ENCODE measurements at places on chromosomes 2 and 18. TPM values are rescaled to one million over a fixed set of nuclear protein-coding genes. Genes with fewer than 3 reads are reported as not detected.

DNA sequence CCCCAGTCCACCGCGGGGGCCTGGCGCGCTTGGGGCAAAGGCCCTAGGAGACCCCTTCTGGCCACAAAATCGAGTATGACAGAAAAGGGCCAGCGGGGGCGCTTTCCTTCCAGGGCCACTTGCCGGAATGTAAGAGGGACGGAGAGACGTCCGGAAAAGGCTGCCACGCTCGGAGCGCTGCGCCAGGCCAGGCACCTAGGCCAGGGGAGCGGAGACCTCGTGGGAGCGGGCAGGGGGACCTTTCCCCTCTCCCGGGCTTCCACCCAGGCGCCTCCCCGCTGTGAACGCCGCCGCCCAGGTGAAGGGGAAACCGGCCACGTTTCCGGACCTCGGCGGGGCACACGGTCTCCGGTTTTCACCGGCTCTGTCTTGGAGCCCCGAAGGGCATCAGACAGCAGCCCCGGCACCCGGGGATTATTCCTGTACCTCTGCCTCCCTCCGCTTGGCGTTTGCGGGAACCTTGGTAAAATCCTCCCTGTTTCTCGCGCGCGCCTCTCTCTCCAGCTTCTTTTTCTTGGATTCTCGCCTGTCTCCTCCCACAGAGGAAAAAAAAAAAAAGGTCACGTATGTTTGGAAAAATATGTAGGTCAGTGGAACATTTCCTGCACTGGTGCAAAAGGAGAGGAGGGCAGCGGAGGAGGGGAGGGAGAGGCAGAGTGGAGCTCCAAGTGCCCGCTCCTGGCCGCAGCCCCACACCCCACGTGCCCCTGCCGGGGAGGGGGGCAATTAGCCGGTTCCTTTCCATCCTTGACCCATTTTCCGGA, 1.2 kb upstream of the NPAS2 start:
- peak overlapping the region; percentile 92 for H3K27ac ChIP-seq
- H3K4me3 ChIP-seq, result peak overlapping the region; percentile 84
- H3K27me3 ChIP-seq, result peaks cover 7% of the 10 kb centered on the region

DNA sequence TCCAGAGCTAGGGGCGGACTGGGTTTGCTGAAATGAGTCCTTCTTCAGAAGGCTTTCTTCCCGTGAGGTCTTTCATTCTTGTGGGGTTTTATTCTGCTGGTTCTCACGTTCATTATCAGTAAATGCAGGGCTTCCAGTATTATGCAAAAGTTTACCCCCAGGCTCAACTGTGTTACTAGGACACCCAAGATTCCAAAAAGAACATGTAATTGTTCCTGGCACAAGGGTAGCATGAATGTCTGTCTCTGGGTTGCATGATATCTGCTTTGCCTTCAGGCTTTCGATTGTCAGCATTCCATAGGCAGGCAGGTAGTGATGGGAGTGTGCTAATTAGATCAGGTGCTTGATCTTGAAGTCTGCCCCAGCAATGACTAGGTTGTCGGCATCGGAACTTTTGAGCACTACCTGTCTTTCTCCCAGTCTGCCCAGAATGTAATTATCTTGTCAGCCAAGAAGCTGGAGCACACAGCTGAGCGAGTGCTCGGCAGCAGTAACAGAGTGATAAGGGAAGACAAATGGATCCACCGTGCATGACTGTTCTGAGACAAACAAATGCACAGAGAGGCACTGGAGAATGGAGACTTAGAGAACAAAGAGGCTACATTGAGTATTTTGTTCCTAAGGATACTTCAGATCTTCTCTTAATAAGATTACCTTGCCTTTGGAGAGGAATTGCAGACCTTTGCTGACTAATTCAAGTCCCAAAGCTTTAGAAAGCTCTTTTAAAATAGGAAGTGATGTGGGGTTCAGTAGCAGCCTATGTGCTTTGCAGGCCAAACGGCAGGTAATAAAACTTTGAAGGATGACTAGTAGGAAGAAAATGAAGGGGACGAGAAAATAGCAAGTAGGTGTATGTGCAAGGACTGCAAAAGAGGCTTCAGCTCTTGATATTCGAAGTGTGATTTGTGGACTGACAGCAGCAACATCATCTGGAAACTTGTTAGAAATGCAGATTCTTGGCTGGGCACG, 41.9 kb downstream of the ITGB6 start:
- peak; percentile 16 for ATAC-seq
- no peaks in the 10 kb centered on the region for H3K27me3 ChIP-seq
- H3K4me1 ChIP-seq, result no peaks in the 10 kb centered on the region
- no peaks in the 10 kb centered on the region for H3K36me3 ChIP-seq

DNA sequence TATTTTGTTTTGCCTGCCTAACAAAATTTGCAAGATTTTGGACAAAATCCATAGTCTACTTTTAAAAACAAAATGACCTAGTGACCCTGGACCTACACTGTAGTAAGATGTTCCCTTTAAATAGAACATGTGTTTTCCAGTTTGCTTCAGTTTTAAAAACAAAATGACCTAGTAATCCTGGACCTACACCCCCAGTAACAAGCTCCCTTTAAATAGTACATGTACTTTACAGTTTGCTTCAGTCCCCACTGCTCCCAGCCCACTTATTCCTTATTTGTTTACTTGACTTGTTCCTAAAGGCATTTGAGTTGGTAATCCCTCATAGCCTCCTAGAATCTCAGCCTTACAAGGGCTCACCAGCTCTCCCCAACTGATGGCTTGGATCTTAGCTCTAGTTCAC, 34.5 kb upstream of the HTR2B start:
- H3K36me3 ChIP-seq, result no peaks in the 10 kb centered on the region
- peaks cover 9% of the 10 kb centered on the region for H3K4me1 ChIP-seq
- H3K27ac ChIP-seq, result no peak overlapping the region
- ATAC-seq, result no peak
- no peaks in the 10 kb centered on the region for H3K27me3 ChIP-seq

The MC4R gene
- 1.0 TPM for total RNA-seq

GRCh38 chr18:51610481-51610880, 413.0 kb upstream of the MEX3C start:
- no peak overlapping the region for H3K4me3 ChIP-seq
- no peaks in the 10 kb centered on the region for H3K27me3 ChIP-seq
- no peak for ATAC-seq
- no peaks in the 10 kb centered on the region for H3K36me3 ChIP-seq
- no peaks in the 10 kb centered on the region for H3K4me1 ChIP-seq
- no peak overlapping the region for H3K27ac ChIP-seq

The ACADL gene
- total RNA-seq, result 3.9 TPM

The RIOK3 gene
- 45.6 TPM for total RNA-seq

DNA sequence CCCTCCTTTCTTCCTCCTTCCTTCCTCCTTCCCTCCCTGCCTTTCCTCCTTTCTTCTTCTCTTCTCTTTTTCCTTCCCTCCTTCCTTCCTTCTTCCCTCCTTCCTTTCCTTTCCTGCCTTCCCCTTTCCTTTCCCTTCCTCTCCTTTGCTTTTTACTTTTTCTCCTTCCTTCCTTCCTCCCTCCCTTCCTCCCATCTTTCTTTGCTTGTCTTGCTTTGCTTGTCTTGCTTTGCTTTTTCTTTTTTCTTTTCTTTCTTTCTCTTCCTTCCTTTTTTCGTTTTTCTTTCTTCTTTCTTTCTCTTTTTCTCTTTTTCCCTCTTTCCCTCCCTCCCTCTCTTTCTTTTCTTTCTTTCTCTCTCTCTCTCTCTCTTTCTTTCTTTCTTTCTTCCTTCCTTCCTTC, 113.0 kb downstream of the NYAP2 start:
- no peaks in the 10 kb centered on the region for H3K4me1 ChIP-seq
- ATAC-seq, result no peak
- no peaks in the 10 kb centered on the region for H3K36me3 ChIP-seq
- H3K4me3 ChIP-seq, result no peak overlapping the region
- no peak overlapping the region for H3K27ac ChIP-seq

DNA sequence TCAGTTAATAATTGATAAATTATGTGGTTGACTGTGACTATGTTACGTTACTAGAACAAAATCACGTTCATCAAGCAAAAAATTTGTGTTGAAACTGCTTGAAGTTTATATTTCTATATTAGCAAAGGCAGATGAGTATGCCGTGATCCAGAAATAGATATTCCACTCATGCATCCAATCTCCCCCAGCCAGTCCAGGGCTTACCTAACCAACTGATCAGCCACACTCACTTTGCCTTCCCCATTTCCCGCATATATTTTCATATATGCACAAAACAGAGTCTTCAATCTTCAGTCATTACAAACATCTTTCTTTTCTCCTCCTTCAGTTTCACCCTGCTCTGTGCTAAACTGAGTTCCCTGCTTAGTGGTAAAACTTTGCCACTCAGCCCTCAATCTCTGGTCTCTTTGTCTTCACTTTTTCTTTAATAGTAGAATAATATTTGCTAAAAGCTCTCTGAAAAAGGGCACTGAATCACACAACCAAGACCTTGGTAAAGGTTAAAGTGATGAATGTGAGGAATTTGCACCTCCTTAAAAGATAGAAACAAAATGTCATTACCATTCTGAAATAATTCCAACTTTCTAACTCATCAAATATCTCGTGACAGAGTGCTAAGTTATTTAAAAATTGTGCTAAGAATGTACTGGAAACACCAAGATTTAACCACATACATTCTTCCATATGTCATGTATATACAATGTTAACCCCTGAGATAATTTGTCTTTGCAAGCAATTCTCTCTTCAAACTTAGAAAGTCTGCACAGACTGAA, 893.2 kb upstream of the CRIM1 start:
- no peak for ATAC-seq
- no peaks in the 10 kb centered on the region for H3K4me1 ChIP-seq
- no peak overlapping the region for H3K27ac ChIP-seq
- H3K36me3 ChIP-seq, result no peaks in the 10 kb centered on the region
- H3K4me3 ChIP-seq, result no peak overlapping the region

GRCh38 chr2:7437716-7438632, 520.8 kb downstream of the RNF144A start:
- H3K27me3 ChIP-seq, result no peaks in the 10 kb centered on the region
- H3K27ac ChIP-seq, result no peak overlapping the region
- no peak for ATAC-seq
- no peaks in the 10 kb centered on the region for H3K36me3 ChIP-seq
- no peak overlapping the region for H3K4me3 ChIP-seq

The HYCC2 gene
- 12.0 TPM for total RNA-seq

GRCh38 chr2:37635504-37636380, 35.7 kb downstream of the CDC42EP3 start:
- H3K4me3 ChIP-seq, result no peak overlapping the region
- no peaks in the 10 kb centered on the region for H3K4me1 ChIP-seq

- no peak overlapping the region for H3K4me3 ChIP-seq
- H3K36me3 ChIP-seq, result no peaks in the 10 kb centered on the region
- no peak for ATAC-seq
Observed at GRCh38 chr2:68283419-68283812, 31.1 kb upstream of the PPP3R1 start.

- H3K27ac ChIP-seq, result no peak overlapping the region
- H3K4me3 ChIP-seq, result no peak overlapping the region
- no peak for ATAC-seq
- no peaks in the 10 kb centered on the region for H3K4me1 ChIP-seq
- no peaks in the 10 kb centered on the region for H3K27me3 ChIP-seq
Observed at GRCh38 chr18:31156821-31157763, 5.6 kb downstream of the DSC1 start.

DNA sequence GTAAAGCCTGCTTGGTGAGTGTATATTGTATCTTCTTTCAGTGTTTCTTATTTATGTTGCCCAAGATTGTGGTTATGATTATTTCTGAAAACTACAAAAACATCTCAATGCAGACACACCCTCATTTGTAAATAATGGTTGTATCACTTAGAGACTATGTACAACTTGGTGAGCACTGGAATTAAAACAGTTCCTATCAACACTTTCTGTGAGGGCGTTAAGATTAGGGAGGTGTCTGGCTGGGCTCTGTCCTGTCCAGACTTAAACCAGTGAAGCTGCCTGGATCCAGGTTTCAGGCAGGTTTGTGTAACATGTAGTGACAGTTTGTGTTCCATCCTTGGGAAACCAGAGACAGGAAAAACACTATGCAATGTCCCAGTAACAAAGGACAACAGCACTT, 49.7 kb downstream of the CTAGE1 start:
- no peak overlapping the region for H3K27ac ChIP-seq
- H3K27me3 ChIP-seq, result no peaks in the 10 kb centered on the region
- no peak for ATAC-seq
- H3K4me1 ChIP-seq, result no peaks in the 10 kb centered on the region

The POLR1A gene
- total RNA-seq, result 21.7 TPM
